Epithelial cell of proximal tubule (primary cell): ENCODE measurements at places on chromosomes 4 and X. TPM values are rescaled to one million over a fixed set of nuclear protein-coding genes. Genes with fewer than 3 reads are reported as not detected.

ETDB gene
- total RNA-seq, result not detected in 2 replicates

ELF4 gene
- 19.3 and 28.9 TPM in 2 replicates for total RNA-seq

PRR32 gene
- not detected in 2 replicates for total RNA-seq

TAF1 gene
- total RNA-seq, result 11.1 and 16.7 TPM in 2 replicates

BMPR1B gene
- 2.0 TPM in 2 replicates for total RNA-seq

TMEM154 gene
- total RNA-seq, result 11.8 and 21.9 TPM in 2 replicates

TRIM2 gene
- 38.2 and 40.8 TPM in 2 replicates for total RNA-seq

IDS gene
- total RNA-seq, result 37.0 and 54.0 TPM in 2 replicates
